ENCODE measurements at places on chromosomes 12 and 14.

DNA sequence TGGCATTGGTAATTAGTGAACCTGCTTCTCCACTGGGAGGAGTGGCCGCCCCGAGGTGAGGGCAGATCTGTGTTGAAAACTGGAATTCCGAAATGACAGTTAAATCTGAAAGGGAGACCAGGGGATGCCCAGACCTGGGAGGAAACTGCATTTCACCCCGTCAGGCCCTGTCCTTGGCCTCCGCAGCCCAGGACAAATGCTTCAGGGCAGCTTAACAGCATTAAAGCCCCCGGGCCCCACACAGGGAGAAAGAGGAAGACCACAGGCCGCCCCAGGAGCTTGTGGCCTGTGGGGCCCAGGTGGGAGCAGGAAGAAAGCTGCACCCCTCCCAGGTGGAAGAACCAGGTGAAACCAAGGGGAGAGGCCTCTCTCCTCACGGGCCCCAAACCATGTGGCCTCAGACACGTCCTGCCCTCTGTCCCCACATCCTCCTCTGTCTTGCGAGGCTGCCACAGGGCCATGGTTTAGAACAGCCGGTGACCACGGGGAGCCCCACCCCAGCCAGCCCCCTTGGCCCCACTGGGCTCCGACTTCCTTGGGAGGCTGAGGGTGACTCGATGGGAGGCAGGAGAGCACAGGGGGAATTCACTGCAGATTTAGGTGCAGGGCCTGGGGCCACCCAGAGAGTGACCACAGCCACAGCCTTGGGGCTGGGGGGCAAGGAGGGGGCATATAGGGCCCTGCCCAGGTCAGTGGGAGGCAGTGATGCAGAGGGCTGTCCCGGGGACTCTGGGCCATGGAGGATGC, 265.4 kb downstream of the ADGRD1 start:
- DNase-seq = no peak

DNA sequence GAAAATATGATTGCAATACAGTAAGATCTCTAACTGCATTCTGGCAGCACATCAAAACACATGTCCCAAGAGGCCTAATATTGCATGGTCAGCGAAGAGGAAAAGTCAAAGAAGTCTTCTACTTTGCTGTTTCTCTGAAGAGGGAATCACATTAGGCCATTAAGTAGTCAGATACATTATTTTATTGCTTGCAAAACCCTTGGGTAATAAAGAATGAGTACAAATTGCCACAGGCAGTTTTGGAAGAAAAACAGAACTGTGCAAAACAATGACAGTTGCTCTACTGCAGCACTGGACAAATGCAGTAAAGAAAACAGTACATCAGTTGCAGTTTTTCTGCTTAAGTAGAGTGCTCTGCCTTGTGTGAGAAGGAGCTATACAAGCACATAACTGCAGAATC, 211.9 kb downstream of the MED13L start:
- no peak for DNase-seq

- no peak for DNase-seq
Observed at GRCh38 chr12:124916374-124917134, 2.1 kb upstream of the UBC start.

GRCh38 chr12:120183211-120183631, 11.3 kb downstream of the GCN1 start:
- DNase-seq = no peak

GRCh38 chr12:127685931-127686330, 581.0 kb upstream of the TMEM132C start:
- no peak for DNase-seq

- no peak for DNase-seq
Observed at GRCh38 chr14:24785698-24786097, 151.7 kb upstream of the GZMB start.

- DNase-seq = no peak
Observed at GRCh38 chr12:108526482-108527165, 11.5 kb downstream of the FICD start.

GRCh38 chr12:105455261-105455660, 124.8 kb downstream of the C12orf75 start:
- DNase-seq = no peak

DNA sequence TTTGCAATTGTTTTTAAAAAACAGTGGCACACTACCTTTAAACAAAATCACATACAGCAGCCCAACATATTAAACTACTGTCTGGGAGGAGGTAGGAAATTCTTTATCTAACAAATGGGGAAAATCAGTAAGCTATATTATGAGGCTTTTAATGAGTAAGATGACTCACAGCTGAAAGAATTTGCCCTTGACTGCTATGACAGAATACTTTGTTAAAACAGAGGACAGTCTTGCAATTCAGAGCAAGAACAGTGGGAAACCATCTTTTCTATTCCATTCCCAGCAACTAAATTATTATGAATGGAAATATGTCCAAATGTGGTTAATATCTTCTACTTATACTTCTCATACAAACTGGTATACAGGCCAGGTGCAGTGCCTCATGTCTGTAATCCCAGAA, 49.2 kb upstream of the SGPP1 start:
- DNase-seq = no peak

DNA sequence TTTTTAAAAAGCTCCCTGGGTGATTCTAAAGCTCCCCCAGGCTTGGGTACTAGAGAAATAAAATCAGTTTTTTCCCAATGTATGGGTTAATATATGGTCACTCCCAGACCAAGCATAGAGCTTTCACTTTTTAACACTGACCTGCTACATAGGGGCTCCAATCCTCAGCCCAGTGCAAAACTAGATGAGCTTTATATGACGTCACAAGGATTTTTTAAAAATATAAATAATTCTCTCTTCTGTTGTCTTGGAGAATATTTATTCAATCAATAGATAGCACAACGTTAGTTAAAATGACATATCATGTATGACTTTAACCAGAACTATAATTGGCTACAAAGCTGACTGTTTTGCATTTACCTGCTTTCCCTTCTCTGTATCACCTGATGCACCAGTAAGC, 137.9 kb upstream of the TMCC3 start:
- DNase-seq = no peak

DNA sequence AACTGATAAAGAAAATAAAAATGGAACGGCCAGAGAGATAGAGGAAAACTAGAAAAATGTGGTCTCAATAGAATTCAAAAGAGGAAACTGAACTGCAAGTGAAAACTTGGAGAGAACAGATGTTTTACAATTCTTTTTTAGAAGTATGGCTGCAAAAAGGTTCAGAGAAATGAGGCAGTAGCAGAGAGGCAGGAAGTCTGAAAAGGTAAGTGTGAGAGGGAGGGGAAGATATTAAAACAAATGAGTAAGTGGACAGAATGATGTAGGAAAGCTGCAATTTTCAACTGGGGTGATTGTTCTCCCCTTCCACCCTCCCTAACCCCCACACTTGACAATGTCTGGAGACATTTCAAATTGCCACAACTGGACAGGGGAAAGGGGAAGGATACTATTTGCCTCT, 12.9 kb downstream of the BTBD7 start:
- DNase-seq = no peak

DNA sequence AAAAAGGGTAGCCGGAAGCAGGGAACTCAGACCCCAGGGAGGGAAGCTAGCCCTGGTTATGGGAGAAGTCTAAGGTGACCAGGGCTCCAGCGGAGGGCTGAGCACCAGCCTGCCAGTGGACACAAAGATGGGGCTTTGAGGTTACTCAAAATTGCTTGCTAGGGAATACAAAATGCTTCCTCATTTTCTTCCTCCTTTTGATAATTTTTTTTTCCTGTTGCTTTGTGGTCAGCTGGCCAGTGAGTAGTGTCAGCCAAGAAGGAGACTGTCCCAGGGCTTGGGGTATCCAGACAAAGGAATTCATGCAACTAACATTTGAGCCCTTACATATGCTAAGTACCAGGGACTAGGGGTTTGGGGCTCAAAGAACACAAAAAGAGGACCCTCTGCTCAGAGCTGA, 206.2 kb downstream of the PPM1H start:
- DNase-seq = no peak

- DNase-seq = no peak
Observed at GRCh38 chr12:91813701-91814100, 331.9 kb downstream of the BTG1 start.

DNA sequence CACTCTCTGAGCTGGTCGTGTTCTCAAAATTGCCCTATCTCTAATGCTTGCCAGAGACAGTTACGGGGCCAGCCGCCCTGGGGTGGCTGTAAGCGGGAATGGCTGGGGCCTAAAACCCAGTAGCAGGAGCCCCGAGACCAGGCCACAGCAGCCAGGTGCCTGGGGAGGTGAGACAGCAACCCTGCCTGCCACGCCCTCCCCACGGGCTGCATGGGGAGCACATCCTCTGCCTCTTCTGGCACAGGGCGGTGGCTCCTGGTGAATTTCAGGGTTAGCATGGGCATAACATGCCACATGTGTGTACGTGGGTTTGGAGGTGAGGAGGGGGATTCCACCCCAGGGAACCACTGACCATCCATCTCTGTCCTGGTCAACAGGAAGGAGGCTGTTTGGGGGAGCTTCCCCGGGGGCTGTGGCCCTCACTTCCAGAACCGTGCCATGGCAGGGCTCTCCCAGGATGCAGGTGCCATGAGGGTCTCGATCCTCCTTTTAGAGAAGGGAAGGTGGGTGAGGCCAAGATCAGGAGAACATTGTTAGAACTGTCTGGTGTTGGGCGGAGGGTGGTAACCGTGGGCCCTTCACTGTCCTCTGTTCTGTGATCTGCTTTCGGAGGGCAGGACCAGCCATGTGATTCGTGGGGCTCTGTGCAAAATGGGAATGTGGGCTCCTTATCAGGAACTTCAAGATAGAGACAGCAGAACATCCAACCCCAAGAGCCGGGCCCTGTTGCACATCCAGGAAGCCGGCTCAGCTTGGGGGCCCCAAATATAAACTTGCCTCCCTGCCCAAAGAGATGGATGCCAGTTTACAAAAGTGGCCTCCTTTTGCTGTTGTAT, 312.2 kb upstream of the DIO3 start:
- DNase-seq = no peak

DNA sequence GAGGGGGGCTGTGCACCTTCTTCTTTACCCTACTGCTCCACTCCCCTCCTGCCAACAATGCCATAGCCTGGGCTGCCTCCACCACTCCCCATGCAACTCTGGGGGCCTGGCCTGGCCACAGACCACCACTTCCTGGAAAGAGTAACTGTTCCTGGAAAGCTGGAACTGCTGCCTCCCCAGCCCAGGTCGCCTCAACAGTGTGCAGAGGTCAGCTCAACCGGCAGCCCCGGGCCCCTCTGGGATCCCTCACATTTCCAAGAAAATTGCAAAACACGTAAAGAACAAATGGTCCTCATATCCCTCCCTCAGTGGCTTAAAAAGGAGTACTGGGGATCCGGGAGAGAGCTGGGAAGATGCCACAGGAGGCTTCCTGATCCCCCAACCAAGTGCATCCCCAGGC, 22.4 kb upstream of the DIO3 start:
- DNase-seq = no peak

GRCh38 chr12:132026061-132026795, 76.5 kb downstream of the EP400 start:
- DNase-seq = no peak

GRCh38 chr14:73526036-73526984, 10.6 kb upstream of the ACOT1 start:
- no peak for DNase-seq

DNA sequence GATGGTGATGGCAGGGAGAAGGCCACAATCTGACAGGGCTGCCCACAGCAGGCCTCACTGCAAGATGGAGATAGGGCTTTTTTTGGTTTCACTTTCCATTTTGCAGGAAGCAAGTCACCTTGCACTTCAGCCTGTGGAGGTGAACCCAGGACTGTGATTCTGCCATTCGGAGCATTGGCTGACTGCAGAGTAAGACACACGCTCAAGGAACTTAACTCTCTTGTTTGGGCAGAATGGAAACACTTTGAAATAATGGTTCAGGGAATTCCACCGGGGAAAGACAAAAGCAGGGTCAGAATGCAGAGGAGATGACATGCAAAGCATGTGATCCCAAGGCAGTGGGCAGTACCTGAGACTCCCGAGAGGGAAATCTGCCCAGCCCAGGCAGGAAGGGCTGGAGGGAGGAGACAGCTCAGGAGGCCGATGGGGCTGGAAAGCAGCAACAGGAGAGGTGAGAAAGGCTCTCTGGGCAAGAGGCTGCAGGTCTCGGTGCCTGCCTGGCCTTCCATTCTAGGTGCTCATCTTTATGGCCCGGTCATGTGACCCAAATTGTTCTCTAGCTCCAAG, 58.7 kb upstream of the PRMT8 start:
- DNase-seq = no peak

- DNase-seq = no peak
Observed at GRCh38 chr14:68952531-68953195, 26.4 kb downstream of the ACTN1 start.

GRCh38 chr14:74627076-74627475, 15.0 kb upstream of the LTBP2 start:
- DNase-seq = no peak

- no peak for DNase-seq
Observed at GRCh38 chr14:102588821-102589220, 3.6 kb upstream of the RCOR1 start.

DNA sequence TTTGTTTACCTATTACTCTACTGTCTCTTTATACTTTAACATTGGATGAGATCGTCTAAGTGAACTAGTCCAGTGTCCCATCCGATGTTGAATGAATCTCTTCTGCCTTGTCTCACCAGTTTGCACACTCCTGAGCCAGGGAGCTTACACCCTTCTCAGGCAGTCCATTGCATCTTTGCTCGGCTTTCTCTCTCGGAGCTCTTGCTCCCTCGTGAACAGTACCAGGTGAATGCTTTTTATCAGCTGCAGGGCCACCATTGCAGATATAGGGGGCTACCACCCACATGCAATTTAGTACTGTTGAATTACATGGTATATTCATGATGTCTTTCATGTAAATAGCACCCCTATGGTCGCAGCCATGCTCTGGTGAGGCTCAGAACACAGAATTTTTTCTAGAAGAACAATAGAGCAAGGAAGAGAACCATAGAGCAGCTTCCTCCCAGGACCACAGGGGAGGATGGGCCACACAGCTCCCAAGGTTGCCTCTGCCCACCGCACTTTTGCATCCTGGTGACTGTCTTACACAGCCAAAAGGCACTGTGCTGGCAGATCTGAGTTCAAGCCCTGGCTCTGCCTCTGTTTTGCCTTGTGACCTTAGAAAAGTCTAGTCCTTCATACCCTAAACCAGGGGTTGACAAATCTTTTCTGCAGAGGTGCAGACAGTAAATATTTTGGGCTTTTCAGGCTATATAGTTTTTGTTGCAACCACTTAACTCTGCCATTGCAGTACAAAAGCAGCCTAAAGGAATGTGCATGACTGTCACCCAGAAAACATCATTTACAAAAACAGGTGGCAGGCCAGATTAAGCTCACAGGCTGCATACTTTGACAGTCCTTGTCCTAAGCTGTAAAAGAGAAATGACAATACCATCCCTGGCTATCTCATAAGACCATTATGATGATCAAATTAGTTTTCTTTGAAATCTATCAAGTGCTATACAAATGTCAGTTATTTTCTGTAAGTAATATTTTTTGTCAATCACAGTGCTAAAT, 35.4 kb downstream of the PLEKHG7 start:
- DNase-seq = no peak

GRCh38 chr14:95656634-95657033, 29.6 kb upstream of the TCL1B start:
- DNase-seq = no peak

DNA sequence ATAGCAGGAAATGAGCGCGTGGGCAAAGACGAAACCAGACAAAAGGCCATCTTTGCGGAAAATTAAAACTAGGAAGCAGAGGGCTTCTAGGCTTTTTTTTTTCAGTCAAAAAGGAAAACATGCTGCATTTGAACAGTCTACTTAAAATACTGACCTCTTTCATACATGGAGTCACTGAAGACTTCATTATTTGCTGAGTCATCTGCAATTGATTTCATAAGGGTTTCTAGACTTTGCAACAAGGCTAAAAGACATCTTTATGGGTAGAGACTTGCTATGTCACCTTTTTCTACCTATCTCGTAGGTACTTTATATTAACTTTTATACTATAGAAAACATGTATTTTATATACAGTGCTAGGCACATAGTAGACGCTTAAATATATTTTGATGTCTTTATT, 238.4 kb downstream of the TMEM132D start:
- DNase-seq = no peak

Data from stimulated activated CD4-positive, alpha-beta T cell treated with anti-CD3 and anti-CD28 coated beads, Interleukin-12 subunit alpha, Interleukin-12 subunit beta, amount 100 ng/mL, for 4 hours (primary cell).